Kidney (tissue), 22 donors: ENCODE measurements at places on chromosomes 11 and 22. TPM values are rescaled to one million over a fixed set of nuclear protein-coding genes. Genes with fewer than 3 reads are reported as not detected.
A peak's percentile ranks its signal among the peaks of the same experiment; 100 is the strongest.

- no peaks in the 10 kb centered on the region for H3K27me3 ChIP-seq
Measured at GRCh38 chr11:75721852-75722668, 4.4 kb downstream of the MOGAT2 start.

DNA sequence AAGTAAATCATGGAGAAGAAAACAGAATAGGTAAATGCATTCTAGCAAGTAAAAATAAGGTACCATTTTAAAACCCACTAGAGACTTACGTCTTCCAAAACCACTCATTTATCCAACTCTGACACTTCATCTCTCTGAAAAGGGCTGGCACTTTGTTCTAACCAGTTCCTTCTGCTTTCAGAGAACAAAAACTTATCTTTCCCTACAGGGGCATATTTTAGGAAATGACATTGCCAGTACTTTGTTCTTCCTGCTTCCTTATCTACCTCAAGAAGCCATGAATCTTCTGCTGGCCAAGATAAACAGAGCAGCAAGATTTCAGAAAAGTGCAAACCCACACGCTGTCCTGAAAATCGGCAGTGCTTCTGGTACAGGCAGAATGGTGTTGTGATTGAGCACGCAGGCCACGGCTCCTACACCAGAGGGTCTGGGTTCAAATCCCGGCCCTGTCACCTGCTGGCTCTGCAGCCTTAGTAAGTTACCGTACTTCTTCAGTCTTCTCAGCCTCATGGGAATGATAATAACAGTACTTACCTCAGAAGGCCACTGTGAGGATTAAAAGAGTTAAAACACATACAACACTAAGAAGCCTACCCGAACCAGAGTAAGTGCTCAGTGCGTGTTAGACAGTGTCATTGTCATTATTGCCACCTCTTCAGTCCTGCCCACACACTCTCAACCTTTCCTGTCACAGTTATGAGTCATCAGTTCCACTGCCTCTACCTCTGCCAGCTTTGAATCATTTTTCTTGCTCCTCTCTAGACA is 11.0 kb downstream of the MPZL3 start:
- no peaks in the 10 kb centered on the region for H3K27me3 ChIP-seq
- H3K4me3 ChIP-seq = no peak overlapping the region
- H3K27ac ChIP-seq = peak overlapping the region; percentile 66
- no peak for DNase-seq
- no peaks in the 10 kb centered on the region for H3K36me3 ChIP-seq

- no peak overlapping the region for H3K4me3 ChIP-seq
- no peak for DNase-seq
- H3K27me3 ChIP-seq = no peaks in the 10 kb centered on the region
- no peaks in the 10 kb centered on the region for H3K4me1 ChIP-seq
Measured at GRCh38 chr11:102187416-102188151, 77.3 kb downstream of the YAP1 start.

DNA sequence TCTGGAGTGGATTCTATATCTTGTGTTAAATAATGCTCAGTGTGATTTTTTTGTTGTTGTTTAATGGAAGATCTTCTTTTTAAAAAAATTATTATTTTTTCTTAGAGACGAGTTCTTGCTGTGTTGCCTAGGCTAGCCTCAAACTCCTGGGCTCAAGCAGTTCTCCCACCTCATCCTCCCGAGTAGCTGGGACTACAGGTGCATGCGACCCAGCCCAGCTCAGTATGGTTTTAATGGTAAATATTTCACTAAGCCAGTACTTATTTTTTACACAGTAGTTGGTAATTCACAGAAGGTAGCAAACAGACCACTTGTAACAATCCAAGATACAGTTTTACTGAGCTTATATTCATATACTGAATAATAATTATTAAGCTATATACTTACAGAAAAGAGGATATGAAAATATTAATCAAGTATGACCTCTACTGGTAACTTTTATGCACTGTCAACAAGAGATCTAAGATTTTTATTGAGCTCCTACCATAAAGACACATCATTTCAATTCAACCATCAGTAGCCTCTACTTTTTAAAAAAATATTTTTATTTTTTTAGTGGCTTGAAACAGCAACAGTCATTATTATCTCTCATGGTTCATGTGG is 6.1 kb upstream of the CD59 start:
- no peak for DNase-seq
- no peak overlapping the region for H3K4me3 ChIP-seq

RASL10A gene
- 1.2 TPM for total RNA-seq
